ENCODE measurements at places on chromosomes 3 and 15.

GRCh38 chr3:186058225-186058624 is 50.7 kb downstream of the ETV5 start:
- no peak for DNase-seq

GRCh38 chr3:72065872-72066641 is 281.1 kb upstream of the PROK2 start:
- DNase-seq = no peak

DNA sequence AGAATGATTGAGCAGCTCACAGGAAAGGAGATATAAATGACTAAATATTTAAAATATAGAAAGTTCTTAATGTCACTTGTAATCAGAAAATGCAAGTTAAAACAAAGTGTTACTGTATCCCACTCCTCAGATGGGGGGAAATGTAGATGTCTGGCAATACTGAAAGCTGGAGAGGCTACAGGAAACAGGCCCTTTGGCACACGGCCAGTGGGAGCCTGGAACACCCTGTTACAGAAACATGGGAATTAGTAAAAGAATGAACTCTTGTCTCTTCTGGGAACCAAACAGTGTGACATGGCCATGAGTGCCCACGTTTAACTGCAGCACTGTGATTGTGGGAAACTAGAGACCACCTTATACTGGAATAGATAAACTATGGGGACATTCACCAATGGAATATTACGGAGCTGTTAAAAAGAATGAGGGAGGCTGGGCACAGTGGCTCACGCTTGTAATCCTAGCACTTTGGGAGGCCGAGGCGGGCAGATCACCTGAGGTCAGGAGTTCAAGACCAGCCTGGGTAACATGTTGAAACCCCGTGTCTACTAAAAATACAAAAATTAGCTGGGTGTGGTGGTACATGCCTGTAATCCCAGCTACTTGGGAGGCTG is 50.2 kb downstream of the CDCP1 start:
- DNase-seq = no peak

DNA sequence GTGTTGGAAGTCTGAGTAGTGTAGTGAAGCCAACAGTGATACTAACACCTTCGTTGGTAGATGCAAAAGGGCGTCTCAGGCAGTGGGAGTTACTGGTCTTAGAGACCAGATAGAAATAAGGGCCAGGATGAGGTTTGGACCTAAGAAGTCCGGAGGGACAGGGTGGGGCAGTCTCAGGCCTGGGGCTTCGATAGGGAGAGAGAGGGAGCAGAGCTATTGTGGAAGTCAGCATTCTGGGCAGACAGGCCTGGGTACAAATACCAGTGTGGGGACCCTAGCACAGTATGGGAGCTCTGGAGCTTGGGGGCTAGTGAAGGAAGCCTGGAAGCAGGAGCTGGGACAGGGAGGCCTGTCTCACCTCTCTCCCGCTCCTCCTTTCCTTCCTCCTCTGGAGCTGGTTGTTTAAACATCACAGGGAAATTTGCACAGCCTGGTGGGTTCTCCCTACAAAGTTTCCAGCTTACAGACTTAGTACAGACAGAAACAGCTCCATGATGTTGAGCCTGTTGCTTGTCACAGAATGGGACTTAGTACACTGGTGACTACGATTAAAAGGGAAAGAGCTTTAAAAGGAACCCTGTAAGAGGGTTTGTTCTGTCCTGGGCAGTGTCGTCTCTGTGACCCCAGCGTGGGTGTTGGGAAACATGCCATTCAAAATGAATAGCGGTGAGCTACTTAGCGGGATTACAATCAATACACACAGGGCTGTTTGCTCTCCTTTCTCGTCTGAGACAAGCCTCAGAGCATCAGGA is 76.4 kb upstream of the TNFAIP8L3 start:
- DNase-seq = no peak

GRCh38 chr3:80521081-80521480 is 753.3 kb upstream of the ROBO1 start:
- no peak for DNase-seq

GRCh38 chr3:27354588-27355203 is 14.5 kb downstream of the NEK10 start:
- DNase-seq = no peak

- peak; percentile 70 for DNase-seq
These were observed 21.0 kb downstream of the THSD4 start for GRCh38 chr15:71136159-71136783.

DNA sequence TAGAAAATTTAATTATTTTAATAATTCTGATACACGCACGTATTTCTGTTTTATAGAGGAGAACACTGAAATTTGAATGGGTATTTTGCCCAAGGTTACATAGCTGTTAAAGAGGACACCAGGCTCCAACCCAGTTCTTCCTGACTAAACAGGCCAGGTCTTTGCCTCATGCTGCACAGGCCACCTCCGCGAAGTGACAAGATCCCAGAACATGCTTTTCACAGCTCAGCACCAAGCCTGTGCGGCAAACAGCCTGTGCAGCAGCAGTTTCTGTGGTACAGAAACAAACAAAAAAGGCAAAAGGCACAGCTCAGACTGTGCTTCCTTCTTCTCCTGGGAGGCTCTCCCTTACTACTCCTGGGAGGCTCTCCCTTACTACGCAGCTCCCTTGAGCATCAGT is 6.5 kb downstream of the FOXL2 start:
- no peak for DNase-seq

DNA sequence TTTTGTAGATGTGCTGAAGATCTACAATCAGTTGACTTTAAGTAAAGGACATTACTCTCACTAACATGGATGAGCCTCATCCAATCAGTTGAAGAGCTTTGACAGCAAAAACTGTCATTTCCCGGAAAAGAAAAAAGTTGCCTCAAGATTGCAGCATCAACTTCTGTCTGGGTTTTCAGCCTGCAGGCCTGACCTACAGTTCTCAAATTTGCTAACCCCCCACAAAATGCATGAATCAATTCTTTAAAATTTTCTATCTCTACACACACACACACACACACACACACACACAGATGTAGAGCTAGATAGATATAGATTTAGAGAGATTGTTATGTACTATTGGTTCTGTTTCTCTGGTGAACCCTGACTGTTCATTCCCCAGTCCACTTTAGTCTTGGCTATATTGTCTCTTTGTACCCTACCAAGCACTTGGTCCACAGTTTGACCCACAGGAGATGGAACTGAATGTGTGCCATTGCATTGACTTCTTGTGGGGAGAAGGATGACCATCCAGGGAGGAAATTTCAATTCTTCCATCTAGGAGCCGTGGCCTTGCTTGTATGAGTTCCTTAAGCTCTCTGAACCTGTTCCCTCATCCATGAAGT is 228.3 kb downstream of the CLSTN2 start:
- no peak for DNase-seq

DNA sequence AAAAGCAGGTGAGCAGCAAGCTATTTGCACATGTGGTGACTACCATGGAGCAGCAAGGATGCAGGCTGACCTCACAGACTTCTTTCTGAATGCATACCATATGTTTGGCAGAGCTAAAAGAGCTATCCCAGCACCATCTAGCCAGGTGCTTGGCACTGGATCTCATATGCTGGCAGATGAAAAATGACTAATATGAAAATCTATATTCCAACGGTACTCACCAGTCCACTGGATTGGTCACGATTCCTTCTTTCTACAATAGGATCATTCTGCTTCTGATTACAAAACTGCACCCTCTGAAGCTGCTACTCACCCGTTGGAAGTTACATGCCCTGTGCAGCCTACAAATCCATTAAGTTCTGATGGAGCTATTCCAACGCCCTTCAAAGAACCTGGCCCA is 714.3 kb upstream of the CFAP20DC start:
- DNase-seq = no peak
